ENCODE measurements at places on chromosomes 6 and 20.

DNA sequence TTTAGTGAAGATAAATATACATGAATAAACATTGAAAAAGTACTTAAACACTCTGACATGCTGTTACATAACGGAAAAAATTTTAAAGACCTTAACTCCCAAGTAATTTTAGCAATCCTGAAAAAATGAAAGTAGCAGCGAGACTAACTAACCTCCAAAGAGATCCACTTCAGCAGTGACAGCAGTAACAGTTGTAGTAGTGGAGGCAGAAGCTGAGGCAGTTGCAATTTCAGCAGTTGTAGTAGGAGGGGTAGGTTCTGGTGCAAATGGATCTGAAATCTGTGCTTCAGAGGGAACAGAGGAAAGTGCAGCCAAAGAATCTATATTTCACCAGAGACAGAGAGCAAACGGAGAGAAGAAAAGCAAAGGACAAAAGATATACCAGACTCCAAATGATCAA is 88.8 kb downstream of the PRSS35 start:
- DNase-seq = no peak

DNA sequence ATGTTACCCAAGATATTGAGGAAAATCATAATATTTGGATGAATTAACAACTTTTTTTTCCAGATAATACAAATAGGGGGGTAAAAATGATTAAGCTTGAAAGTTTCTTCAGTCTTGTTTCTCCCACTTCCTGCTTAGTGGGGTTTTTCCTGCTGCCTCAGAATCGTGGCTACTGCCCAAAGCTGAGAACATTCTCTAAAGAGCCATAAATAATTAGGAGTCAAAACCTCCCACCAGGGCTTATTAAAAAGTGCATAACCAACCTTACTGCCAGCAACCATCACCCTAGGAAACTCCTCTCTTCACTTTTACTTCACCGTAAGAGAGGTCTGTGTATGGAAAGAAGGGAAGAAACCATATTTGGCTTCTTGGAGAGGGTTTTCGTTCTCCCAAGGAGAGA is 9.0 kb upstream of the LCA5 start:
- no peak for DNase-seq

GRCh38 chr20:1185790-1186334 is 1.1 kb upstream of the TMEM74B start:
- DNase-seq = no peak

DNA sequence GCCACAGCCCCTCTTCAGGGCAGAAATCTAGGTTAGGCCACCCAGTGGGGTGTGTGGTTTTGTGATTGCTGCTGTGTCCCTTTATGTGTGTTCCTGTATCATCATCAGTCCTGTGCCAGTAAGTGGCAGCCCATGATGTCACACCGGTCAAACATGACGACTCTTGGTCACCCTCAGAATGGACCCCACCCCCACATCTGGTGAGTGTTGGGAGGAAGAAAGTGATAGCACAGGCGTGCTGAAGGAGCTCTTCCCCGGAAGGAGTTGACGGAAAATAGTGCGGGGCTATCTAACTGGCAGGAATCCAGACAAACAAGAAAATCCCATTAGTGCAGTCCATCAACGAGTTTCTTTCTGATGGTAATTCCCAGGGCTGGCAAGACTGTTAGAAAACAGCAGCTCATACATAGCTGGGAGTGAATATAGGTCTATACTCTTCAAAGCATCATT is 33.4 kb upstream of the IL17A start:
- no peak for DNase-seq

DNA sequence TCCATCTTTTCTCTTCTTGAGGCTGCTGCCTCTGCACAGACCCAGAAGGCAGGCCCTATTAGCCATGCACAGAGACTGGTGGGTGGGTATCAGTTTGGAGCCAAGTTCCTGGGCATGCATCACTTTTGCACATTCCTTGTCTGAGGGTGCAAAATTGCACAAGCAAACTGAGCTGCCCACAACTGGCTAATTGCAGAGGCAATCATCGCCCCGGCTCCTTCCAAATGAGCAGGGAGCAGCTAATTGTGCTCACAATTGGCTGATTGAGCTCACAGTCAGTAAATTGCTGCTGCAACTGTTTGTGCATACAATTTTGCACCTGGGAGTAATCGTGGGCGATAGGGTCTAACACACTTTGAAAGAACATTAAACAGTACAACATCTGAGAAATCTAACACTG is 511.4 kb downstream of the DHX35 start:
- no peak for DNase-seq

- no peak for DNase-seq
Measured at GRCh38 chr6:37878150-37878710, 58.7 kb downstream of the ZFAND3 start.

DNA sequence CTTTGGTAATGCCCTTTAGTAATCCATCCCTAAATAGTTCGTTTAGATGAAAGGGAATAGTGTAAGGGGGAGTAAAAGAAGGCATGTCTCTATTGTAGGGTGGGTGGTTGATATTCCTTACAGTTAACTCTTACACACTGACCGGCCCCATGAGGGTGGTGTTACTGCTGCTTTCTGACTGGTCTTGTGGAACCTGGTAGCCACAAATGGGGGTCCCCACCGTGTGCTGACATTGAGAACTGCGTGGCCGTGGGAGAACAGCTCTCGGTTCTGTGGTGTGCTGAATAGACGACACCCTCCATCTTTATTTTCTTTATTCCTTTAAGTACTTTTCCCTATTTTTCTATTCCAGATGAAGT is 19.3 kb downstream of the MRAP2 start:
- no peak for DNase-seq

- no peak for DNase-seq
Measured at GRCh38 chr6:160300076-160300695, 41.6 kb upstream of the SLC22A2 start.

GRCh38 chr20:62726716-62727583 is 18.3 kb downstream of the NTSR1 start:
- no peak for DNase-seq

- DNase-seq = no peak
Measured at GRCh38 chr6:144335914-144336313, 50.8 kb downstream of the UTRN start.

- no peak for DNase-seq
Measured at GRCh38 chr6:60952500-60952899, 1333.5 kb downstream of the KHDRBS2 start.

- DNase-seq = no peak
Measured at GRCh38 chr6:28675600-28675999, 149.9 kb downstream of the GPX5 start.

- no peak for DNase-seq
Measured at GRCh38 chr20:645318-646106, 7.5 kb downstream of the SRXN1 start.

DNA sequence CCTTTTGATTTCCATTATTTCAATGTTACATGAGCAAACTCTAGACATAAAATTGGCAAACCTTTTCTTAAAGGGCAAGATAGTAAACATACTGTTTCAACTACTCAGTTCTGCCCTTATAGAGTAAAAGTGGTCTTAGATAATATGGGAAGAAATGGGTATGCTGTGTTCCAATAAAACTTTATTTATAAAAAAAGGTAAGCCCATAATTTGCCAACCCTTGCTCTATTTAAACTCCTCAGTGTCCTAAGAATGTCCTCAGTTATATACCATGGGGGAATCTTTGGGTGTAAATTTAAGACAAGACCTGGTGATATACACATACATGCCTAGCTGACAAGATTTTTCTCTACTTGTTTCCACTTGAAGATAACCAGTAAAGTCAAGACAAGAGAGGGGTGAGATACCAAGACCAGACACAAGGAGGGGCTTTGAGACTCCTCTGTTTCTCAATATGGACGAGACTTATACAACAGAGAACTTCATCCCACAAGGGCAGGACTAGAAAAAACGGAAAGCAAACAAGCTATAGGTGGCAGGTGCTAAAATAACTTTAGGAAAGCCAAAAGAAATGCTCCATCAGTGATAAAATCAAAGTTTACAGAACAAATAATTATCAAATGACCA is 10.5 kb downstream of the SNX3 start:
- DNase-seq = no peak

DNA sequence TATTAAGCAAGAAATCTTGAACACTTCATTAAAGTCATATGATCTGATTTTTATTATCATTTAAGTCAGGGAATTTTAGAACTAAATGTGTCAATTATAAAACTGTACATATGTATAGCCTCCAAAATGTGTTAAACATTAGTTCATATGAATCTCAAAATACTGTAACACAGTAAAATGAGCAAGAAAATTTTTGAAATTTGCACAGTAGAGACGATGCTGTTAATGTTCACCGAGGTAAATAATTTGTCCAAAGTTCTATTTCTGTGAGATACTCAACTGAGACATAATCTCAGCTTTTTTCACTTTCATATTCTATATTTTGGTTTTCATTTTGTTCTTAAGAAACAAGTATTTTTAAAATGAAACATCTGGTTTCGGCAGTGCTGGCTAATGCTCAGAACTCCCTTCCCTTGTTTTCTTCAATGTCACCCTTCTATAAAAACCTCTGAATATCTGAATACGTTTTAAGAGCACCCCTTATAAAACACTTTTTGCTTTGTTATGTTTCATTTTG is 353.1 kb downstream of the LAMA2 start:
- no peak for DNase-seq

DNA sequence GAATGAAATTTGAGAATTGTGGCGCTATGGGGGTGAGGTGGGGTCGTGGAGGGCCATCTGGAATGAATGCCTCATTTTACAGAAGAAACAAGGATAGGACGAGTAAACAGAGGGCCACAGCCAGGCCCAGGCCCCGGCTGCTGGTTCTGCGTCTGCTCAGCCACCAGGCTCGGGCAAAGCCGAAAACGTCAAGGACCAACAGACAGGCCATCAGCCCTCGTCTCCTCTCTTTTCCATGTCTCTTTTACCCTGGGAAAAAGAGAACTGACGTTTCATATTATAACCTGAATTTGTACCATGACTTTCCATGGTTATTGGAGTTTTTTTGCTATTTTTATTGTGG is 212.4 kb upstream of the ARID1B start:
- DNase-seq = no peak

DNA sequence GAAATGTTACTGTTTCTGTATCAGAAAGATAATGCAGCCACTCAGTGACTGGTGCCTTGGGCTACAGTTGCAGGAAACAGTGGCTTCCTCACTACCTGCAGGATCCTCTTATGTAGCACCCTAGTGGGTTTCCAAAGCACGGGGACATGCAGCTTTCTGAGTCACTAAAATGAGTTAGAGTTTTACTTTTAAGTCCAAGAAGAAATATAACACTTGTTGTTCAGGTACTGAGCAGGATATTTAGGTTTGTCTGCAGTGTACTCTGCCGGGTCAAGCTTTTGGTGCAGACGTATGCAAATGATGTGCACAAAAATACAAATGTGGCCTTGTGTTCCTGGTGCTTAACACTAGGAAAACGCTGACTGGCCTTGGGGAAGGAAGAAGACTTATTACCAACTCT is 22.0 kb downstream of the ACSS1 start:
- no peak for DNase-seq

GRCh38 chr6:37658121-37658520 is 39.6 kb downstream of the MDGA1 start:
- DNase-seq = no peak

- peak; percentile 37 for DNase-seq
Measured at GRCh38 chr6:38095054-38095453, 275.5 kb downstream of the ZFAND3 start.

DNA sequence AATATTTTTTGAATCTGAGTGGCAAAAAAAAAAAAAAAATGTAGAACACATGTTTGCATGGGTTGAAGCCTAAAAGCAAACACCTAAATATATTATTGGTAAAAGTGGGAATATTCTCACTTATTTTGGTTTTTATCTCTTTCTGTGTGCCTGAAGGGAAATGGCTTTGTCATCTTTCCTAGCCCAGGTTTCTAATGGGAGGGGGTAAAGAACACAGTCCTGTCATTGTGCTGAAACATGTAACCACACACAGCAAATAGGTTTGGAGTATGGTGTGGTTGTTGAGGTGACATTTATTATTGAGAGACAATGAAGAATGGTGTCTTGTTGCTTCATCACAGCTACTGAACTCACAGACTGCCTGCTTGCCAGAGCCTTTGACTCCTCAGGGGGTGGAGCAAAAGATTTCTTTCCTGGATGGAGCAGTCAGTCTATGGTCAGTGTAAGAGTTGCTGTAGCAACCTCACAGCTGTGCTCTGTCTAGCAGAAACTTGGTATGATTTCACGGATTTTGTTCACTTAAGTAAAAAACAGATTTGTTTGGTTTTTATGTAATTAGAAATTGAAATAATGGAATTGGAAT is 70.2 kb downstream of the CEP57L1 start:
- no peak for DNase-seq

DNA sequence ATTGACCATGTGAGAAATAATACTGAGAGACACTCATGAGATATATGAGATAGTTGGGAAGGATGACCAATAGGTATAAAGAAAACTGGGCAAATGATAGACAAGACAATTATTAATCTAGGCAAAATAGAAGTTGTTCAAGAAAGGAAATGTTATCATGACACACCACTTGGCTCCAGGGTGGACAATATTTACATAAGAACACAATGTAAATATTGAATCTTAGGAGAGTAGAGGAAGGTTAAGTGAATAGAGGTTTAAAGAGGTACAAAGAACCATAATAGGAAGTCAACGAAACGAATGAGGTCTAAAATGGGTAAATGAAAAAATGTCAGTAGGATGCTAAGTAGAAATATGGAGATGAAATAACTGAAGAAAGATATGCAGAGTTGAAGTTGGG is 126.5 kb downstream of the MBOAT1 start:
- no peak for DNase-seq

- DNase-seq = no peak
Measured at GRCh38 chr6:130603391-130603790, 223.8 kb upstream of the SMLR1 start.

DNA sequence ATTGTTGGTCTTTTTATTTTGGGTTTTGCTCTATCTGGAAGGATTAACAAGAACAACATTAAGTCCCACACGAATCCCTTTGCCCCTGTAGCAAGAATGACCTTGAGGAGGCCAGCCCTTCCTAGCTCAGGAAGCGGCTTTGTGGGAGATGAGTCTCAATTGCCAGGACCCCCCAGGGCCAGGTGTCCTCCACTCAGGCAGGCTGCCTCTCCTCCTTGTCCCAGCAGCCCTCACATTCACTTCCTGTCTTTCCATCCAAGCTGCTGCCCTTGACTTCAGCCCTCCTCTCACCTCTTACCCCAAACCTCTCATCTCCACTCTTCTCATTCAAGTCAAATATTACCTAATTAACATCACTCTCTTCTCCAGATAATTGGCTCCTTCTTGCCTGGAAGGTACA is 22.6 kb upstream of the SYNDIG1 start:
- DNase-seq = no peak

DNA sequence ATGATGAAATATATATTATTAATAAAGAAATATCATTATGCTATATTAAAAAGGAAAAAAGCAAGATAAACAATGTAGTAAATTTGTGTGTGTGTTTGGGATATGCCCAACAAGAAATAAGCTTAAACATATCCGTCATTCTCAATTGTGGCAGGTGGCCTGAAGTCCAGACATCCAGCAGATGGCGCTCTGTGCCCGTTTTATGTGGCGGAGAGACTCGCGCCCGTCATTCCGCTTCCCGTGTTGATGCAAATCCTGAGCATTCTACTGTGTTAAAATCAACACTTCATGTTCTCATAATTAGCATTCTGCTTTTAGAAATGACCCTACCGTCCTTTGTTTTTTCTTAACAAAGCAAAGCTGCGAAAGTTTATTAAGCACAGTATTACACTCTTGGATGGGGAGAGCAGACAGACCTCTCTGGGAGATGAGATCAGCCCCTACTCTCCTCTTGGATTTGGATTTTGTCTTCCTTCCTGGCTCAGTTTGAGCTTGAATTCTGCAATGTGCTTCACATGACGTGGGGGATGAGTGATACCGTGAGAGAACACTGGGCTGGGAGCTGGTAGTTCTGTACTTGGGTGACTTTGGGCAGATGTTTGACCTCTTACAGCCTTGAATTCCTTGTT is 125.8 kb downstream of the MCHR2 start:
- peak; percentile 27 for DNase-seq

GRCh38 chr20:36573798-36574365 is 485 bp downstream of the TGIF2 start:
- no peak for DNase-seq
